ENCODE measurements at places on chromosomes 5 and 9.

GRCh38 chr9:115296831-115297565, 179.0 kb upstream of the TNC start:
- no peak for DNase-seq
- no peaks in the 10 kb centered on the region for H3K27me3 ChIP-seq
- no peak overlapping the region for H3K27ac ChIP-seq
- no peak overlapping the region for H3K4me3 ChIP-seq
- H3K36me3 ChIP-seq, result no peaks in the 10 kb centered on the region

DNA sequence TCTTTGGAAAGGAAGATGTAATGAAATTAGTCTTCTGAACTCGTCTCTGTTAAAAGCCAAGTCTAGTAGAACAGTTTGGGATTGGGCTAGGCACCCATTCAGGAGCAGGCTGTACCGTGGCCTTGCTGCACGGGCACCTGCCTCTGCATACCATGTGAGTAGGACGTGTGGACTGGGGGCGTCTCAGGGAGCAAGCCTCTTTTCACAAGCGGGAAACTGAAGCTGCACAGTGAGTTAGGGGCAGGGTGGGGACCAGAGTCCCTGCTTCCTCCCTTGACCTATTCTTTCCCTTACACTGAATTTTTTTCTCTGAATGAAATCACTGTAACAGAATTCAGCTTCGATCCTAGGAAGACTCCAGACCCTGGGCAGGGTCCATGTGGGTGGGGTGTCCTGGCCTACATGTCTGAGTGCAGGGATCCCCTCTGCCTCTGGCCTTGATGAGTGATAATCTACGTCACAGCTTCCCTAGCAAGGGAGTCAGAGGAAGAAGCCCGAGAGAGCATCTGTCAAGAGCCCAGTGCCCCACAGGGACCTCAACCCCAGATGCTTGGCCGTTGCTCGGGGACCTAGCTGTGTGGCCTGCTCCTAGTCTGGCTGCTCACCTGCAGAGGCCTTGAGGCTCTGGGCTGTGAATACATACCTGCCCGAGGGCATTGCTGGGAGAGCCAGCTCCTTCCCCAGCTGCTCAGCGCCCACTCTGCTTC, 15.1 kb downstream of the PHF2 start:
- no peak overlapping the region for H3K27ac ChIP-seq
- no peaks in the 10 kb centered on the region for H3K27me3 ChIP-seq
- no peak for DNase-seq
- no peaks in the 10 kb centered on the region for H3K36me3 ChIP-seq
- H3K4me3 ChIP-seq, result no peak overlapping the region

- H3K36me3 ChIP-seq, result 0 out of 2 replicates have a peak, but pooled peaks cover 11% of the 10 kb centered on the region
- H3K27ac ChIP-seq, result no peak overlapping the region
- DNase-seq, result no peak
- H3K4me3 ChIP-seq, result no peak overlapping the region
- H3K4me1 ChIP-seq, result no peaks in the 10 kb centered on the region
These were observed 86.3 kb downstream of the UBE2R2 start for GRCh38 chr9:33903157-33903780.

GRCh38 chr5:149804478-149805450, 74.7 kb downstream of the PPARGC1B start:
- no peaks in the 10 kb centered on the region for H3K36me3 ChIP-seq
- H3K4me3 ChIP-seq, result no peak overlapping the region
- H3K27ac ChIP-seq, result no peak overlapping the region
- no peak for DNase-seq
- H3K27me3 ChIP-seq, result no peaks in the 10 kb centered on the region
- peaks cover 11% of the 10 kb centered on the region for H3K4me1 ChIP-seq

DNA sequence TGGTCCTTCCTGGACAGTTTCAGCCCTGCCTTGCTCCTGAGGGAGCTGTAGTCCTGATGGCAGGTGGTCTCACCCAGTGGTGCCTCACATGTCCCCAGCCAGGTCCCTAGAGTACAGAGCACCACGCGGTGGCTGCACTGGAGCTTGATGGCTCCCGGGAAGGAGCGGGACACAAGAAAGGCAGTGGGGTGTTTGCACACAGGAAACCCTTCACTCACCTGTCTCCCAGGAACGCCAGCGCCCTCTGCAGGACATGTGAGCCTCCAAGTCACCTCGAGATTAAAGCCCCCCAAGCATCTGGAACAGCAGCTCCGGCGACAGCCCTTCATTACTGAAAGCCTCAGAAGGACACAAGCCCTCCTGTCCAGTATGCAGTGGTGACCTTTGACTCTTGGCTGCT, 19.9 kb upstream of the TMEM250 start:
- H3K27ac ChIP-seq, result no peak overlapping the region
- H3K4me3 ChIP-seq, result no peak overlapping the region
- peaks cover 2% of the 10 kb centered on the region for H3K4me1 ChIP-seq
- peak; percentile 63 for DNase-seq

- H3K27me3 ChIP-seq, result no peaks in the 10 kb centered on the region
- peaks cover 36% of the 10 kb centered on the region for H3K4me1 ChIP-seq
- H3K27ac ChIP-seq, result no peak overlapping the region
- no peaks in the 10 kb centered on the region for H3K36me3 ChIP-seq
- no peak for DNase-seq
These were observed 4.3 kb downstream of the SPATA24 start for GRCh38 chr5:139399501-139400121.

GRCh38 chr5:41598011-41598410, 87.6 kb upstream of the PLCXD3 start:
- H3K4me3 ChIP-seq, result no peak overlapping the region
- H3K36me3 ChIP-seq, result no peaks in the 10 kb centered on the region
- no peaks in the 10 kb centered on the region for H3K4me1 ChIP-seq
- no peak for DNase-seq
- no peak overlapping the region for H3K27ac ChIP-seq

GRCh38 chr5:67506241-67506640, 309.6 kb upstream of the CD180 start:
- H3K4me1 ChIP-seq, result no peaks in the 10 kb centered on the region
- H3K27ac ChIP-seq, result no peak overlapping the region
- H3K4me3 ChIP-seq, result no peak overlapping the region
- no peak for DNase-seq
- no peaks in the 10 kb centered on the region for H3K27me3 ChIP-seq

DNA sequence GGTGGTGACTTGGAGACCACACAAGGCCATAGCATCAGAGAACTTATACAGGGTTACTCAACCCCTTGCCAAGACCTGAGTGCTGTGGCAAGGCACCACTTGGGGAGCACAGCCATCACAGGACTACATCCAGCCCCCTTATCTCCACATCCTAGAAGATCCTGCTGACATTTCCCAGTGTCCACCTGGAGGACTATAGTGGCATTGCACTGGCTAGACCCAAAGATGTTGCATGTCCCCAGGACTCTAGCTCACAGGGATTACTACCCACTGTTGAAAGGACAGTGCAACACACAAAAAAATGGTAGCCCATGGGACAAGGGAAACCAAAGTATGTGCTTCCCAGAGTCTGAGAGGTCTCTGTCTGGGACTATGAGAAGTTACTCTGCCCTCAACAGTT, 411.1 kb upstream of the NUDT12 start:
- no peak overlapping the region for H3K4me3 ChIP-seq
- no peaks in the 10 kb centered on the region for H3K4me1 ChIP-seq
- H3K27me3 ChIP-seq, result no peaks in the 10 kb centered on the region
- no peak overlapping the region for H3K27ac ChIP-seq
- no peaks in the 10 kb centered on the region for H3K36me3 ChIP-seq

GRCh38 chr5:56212130-56212879, 20.8 kb downstream of the ANKRD55 start:
- no peaks in the 10 kb centered on the region for H3K27me3 ChIP-seq
- no peak for DNase-seq
- H3K4me3 ChIP-seq, result no peak overlapping the region
- H3K4me1 ChIP-seq, result peaks cover 23% of the 10 kb centered on the region

DNA sequence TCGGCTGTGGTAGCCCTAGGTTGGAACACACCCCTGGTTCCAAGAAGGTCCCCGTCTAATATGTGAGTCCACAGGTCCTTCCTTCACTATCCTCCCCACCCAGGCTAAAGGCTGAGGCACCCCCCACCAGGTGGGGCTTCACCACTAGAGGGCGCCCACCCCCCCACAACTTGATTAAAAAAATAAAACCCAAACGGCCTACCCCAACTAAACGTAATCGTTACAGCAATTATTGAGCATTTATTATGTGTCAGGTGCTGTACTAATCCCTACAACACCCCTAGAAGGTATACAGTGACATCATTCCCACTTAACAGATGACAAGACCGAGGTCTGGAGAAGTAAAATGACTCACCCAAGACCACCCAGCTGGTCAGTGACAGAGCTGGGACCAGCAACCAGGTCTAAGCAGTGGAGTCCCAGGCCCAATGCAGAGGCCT, 65.0 kb downstream of the FGF18 start:
- H3K36me3 ChIP-seq, result no peaks in the 10 kb centered on the region
- DNase-seq, result peak; percentile 10
- H3K4me3 ChIP-seq, result no peak overlapping the region

- no peak overlapping the region for H3K27ac ChIP-seq
- no peaks in the 10 kb centered on the region for H3K4me1 ChIP-seq
- no peak overlapping the region for H3K4me3 ChIP-seq
- no peaks in the 10 kb centered on the region for H3K36me3 ChIP-seq
- H3K27me3 ChIP-seq, result peaks cover 55% of the 10 kb centered on the region
- no peak for DNase-seq
These were observed 46.3 kb downstream of the UBE2QL1 start for GRCh38 chr5:6494939-6495338.

- H3K4me1 ChIP-seq, result no peaks in the 10 kb centered on the region
- no peaks in the 10 kb centered on the region for H3K36me3 ChIP-seq
- DNase-seq, result no peak
- no peak overlapping the region for H3K27ac ChIP-seq
- H3K27me3 ChIP-seq, result no peaks in the 10 kb centered on the region
These were observed 451.6 kb upstream of the CD180 start for GRCh38 chr5:67648201-67648671.

GRCh38 chr5:111744455-111744854, 12.5 kb downstream of the NREP start:
- H3K36me3 ChIP-seq, result no peaks in the 10 kb centered on the region
- peaks cover 14% of the 10 kb centered on the region for H3K4me1 ChIP-seq
- H3K27ac ChIP-seq, result no peak overlapping the region
- DNase-seq, result no peak
- no peak overlapping the region for H3K4me3 ChIP-seq

DNA sequence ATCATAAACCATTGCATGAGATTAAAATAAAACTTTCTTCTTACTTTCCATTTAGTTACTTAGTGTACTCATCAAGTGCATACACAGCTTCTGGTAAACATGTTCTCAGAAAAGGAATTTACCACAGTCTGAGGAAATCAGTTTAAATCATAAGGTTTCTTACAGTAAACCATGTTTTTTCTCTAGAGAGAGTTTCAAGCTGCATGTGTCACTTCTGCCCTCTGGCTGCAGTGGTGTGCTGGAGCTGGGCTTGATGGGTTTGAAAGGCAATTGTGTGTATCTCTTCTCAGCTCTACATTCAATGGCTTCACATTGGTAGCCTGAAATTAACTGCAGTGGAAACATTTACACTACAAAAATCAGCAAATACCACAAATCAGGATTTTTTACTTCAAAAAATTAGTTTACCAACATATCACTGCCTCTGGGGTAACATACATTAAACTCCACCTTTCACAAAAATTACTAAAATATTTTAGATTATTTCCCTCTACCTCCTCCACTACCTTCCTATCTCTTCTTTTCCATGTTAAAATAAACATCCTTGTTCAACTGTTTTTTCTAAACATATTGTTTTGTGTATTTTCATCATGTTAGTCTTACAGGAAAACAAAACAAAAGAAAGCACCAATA, 414.3 kb downstream of the ANXA1 start:
- no peaks in the 10 kb centered on the region for H3K4me1 ChIP-seq
- no peak overlapping the region for H3K27ac ChIP-seq
- DNase-seq, result no peak
- no peaks in the 10 kb centered on the region for H3K27me3 ChIP-seq

GRCh38 chr9:121797081-121797480, 145.6 kb downstream of the DAB2IP start:
- no peak overlapping the region for H3K4me3 ChIP-seq
- no peak overlapping the region for H3K27ac ChIP-seq
- no peaks in the 10 kb centered on the region for H3K4me1 ChIP-seq
- no peaks in the 10 kb centered on the region for H3K36me3 ChIP-seq
- DNase-seq, result no peak

- no peaks in the 10 kb centered on the region for H3K27me3 ChIP-seq
- H3K27ac ChIP-seq, result peak overlapping the region; percentile 65
- peaks cover 12% of the 10 kb centered on the region for H3K4me1 ChIP-seq
These were observed 1.4 kb downstream of the PTGR1 start for GRCh38 chr9:111597852-111598732.

GRCh38 chr5:14902826-14903560, 31.4 kb upstream of the ANKH start:
- H3K4me1 ChIP-seq, result no peaks in the 10 kb centered on the region
- H3K27me3 ChIP-seq, result no peaks in the 10 kb centered on the region
- no peak for DNase-seq

DNA sequence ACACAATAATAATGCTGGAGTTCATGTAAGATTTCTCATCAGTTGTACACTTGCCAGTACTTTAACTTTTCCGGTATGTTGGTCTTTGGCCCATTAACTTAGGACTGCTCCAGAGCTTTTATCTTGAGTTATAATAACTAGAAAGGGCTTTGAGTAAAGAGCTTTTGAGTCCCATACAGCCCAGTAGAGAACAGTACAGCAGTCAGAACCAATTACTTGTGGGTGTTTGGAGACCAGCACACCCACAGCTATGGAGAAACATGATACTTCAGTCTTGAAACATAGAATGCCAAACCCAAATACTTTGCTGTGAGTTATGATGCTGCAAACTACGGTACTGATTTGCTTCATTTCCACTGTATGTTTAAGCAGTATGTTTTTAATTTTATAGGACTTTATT, 374.3 kb downstream of the CCDC171 start:
- no peak overlapping the region for H3K4me3 ChIP-seq
- no peak overlapping the region for H3K27ac ChIP-seq
- H3K36me3 ChIP-seq, result no peaks in the 10 kb centered on the region
- H3K4me1 ChIP-seq, result no peaks in the 10 kb centered on the region
- no peak for DNase-seq
- no peaks in the 10 kb centered on the region for H3K27me3 ChIP-seq

DNA sequence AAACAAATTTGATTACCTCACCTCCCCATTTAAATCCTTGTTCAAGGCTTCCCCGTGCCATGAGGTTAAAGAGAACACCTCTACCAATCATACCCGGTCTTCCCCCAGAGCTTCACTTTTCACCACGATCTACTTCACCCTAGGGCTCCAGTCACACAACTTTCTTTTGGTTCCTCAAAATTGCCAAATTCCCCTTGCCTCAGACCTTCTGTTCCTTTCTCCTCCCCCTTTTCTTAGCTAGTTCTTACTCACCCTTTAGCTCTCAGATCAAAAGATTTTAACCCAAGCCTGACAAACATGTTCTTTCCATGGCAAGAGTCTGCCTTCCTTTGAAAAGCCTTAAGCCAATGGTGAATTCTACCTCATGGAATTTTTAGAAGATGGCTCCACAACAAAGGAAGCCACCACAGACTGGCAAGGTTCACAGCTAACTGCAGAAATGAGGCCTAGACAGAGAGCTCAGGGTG, 56.7 kb downstream of the MAPKAP1 start:
- H3K27me3 ChIP-seq, result no peaks in the 10 kb centered on the region
- H3K4me3 ChIP-seq, result no peak overlapping the region
- peaks cover 36% of the 10 kb centered on the region for H3K4me1 ChIP-seq
- DNase-seq, result no peak
- H3K27ac ChIP-seq, result no peak overlapping the region
- H3K36me3 ChIP-seq, result no peaks in the 10 kb centered on the region

- no peak overlapping the region for H3K4me3 ChIP-seq
- no peak for DNase-seq
- no peaks in the 10 kb centered on the region for H3K36me3 ChIP-seq
- no peak overlapping the region for H3K27ac ChIP-seq
- peaks cover 21% of the 10 kb centered on the region for H3K4me1 ChIP-seq
- no peaks in the 10 kb centered on the region for H3K27me3 ChIP-seq
These were observed 3.5 kb upstream of the SUSD3 start for GRCh38 chr9:93054758-93055704.

- H3K27me3 ChIP-seq, result no peaks in the 10 kb centered on the region
- DNase-seq, result no peak
These were observed 4.8 kb downstream of the USP20 start for GRCh38 chr9:129840034-129840433.

Measured in HCT116 (cell line).